GM04503 (cell line): ENCODE measurements at places on chromosomes 2 and 18.

DNA sequence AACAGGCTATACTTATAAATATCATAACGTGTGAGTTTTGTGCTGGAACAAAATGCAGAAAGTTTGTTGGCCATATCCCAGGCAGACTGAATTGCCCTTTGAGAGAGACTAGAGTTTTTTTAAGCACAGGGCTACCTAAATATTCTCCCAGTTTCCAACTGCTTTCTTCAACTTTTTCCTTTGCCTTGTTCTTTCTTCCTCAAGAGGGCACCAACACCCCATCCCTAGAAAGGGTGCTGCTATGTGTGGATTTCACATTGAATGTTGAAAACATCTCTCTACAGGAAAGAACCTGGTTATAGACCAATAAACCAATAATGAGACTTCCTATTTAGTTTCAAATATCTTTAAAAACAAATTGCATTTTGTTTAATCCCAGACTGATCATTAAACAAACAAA is 87.9 kb downstream of the ICOS start:
- DNase-seq = no peak

DNA sequence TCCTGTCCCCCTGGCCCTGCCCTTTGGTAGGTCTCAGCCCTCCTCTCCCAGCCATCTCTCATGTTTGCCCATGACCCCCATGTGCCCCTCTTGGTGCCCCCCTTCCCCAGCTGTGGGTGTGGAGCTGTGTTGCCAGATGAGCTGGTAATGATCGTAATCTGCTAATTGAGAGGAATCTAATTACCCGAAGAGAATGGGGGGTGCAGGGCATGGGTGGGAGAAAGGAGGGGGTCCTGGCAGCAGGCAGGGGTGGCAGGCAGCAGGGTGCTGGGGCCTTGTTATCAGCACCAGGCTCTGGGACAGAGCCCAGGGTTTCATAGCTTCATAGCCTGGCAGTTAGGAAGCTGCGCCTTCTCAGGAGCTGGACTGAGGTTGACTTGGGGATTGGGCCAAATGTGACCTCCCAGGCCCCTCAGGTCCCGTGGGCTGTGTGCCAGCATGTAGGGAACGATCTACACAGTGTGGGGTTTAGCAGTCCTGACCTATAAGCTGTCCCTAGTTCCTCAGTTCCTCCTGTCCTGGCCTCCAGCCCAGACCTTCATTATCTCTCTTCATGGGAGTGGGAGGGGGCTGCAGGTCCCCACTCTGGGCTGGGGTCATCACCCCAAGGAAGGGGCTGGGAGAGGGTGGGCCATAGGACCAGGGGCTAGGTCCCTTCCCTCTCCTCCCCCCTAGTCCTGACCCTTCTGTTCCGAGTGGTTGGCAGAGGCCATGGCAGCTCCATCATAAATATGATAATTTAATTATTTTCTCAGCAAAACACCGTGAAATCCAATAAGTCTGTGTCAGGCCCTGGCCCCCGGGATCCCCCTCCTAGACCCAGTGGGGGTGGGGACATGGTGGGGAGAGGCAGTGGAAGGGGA is 6.5 kb upstream of the ASIC4 start:
- DNase-seq = no peak

GRCh38 chr2:23746141-23746863 is 180.6 kb downstream of the ATAD2B start:
- DNase-seq = no peak

DNA sequence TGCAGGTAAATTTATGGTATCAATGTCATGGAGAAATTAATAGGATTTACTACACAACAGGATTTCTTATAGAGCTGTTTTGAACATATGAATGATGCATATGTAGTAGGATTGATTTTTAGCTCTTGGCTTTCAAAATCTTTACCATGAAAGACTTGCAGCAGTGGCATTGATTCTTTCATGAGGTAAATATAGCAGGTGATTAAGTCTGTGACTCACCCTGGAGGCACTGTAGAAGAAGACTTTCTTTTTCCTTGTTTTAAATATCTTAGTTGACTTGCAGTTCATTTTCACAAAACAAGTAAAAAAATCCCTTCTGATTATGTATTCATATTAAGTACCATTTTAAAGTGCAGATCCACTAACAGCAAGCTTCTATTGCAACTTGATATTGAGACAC is 463.0 kb downstream of the FBXO15 start:
- DNase-seq = no peak

DNA sequence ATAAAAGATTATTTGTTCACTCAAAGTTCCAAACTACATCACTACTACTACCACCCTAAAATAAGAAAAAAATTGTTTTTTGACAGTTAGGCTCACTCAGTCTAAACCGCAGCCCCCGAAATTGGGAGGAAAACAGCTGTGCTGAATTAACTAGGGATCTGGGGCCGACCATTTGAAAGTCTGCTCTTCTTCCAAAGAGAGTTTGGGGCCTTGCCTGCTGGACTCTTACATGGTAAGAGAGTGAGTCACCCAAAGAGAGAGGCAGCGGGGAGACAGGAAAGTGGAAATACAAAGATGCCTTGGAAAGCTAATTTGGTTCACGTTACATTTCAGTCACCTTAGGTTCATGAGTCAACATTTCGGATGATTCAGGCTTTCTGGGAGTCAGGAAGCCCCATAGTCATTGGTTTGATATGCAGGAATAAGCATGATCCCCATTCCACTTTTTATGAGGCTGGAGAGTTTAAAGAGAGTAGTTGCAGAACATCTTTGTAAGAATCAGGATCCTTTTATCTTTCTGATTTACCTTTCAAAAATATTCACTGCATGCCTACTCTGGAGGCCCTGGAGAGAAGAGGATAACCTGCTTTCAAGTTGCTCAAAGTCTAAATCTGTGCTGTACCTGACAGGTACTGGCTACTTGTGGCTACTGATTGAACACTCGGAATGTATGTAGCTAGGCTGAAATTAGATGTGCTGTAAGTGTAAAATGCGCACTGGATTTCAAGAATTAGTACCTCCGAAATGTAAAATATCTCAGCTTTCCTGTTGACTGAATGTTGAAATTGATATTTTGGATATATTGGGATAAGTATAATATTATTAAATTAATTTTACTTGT is 995 bp upstream of the RTN4 start:
- peak; percentile 100 for DNase-seq
